ENCODE measurements at places on chromosomes 4 and X. TPM values are rescaled to one million over a fixed set of nuclear protein-coding genes. Genes with fewer than 3 reads are reported as not detected.
A peak's percentile ranks its signal among the peaks of the same experiment; 100 is the strongest.

The SPANXD gene
- total RNA-seq, result not detected

DNA sequence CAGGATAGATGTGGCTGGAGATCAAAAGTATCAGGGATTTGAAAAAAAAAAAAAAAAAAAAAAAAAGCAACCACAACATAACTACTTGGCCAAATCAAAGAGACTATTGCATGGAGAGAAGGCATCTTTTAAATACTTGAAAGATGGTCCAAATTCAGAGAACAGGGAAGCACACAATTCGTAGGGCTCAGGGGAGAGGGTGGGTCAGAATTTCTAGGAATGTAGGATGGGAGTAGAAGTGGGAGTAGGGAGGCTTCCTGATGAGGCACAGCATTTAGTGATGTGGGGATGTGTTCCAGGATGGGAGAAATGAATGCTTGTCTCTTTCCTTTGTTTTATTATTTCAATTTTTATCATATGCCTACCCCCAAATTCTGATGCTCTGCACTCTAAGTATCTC is 36.3 kb downstream of the RTL3 start:
- no peaks in the 10 kb centered on the region for H3K36me3 ChIP-seq
- H3K27me3 ChIP-seq, result no peaks in the 10 kb centered on the region
- H3K4me3 ChIP-seq, result no peak overlapping the region
- no peak overlapping the region for H3K27ac ChIP-seq
- DNase-seq, result no peak

The SPATA4 gene
- total RNA-seq, result 10.2 TPM

DNA sequence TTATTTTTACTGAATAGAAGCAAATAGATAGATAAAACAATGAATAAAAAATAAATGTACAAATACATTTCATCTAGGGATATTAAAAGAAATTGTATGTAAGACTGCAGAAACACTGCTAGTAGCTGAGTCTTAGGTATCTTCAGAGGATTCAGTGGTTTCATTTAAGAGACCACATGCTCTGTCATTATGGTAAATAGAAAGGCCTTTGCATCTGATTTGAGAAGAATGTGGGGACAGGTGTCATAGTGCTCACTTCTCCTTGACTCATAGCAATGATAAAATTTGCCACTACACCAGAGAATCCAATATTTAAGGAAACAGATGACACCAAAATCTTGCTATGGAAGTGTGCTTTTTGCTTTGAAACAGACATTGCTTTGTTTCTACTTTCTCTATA is 59.8 kb upstream of the PPP1R2C start:
- H3K4me3 ChIP-seq, result no peak overlapping the region
- no peak for DNase-seq
- H3K27me3 ChIP-seq, result no peaks in the 10 kb centered on the region
- no peaks in the 10 kb centered on the region for H3K36me3 ChIP-seq
- no peaks in the 10 kb centered on the region for H3K4me1 ChIP-seq

DNA sequence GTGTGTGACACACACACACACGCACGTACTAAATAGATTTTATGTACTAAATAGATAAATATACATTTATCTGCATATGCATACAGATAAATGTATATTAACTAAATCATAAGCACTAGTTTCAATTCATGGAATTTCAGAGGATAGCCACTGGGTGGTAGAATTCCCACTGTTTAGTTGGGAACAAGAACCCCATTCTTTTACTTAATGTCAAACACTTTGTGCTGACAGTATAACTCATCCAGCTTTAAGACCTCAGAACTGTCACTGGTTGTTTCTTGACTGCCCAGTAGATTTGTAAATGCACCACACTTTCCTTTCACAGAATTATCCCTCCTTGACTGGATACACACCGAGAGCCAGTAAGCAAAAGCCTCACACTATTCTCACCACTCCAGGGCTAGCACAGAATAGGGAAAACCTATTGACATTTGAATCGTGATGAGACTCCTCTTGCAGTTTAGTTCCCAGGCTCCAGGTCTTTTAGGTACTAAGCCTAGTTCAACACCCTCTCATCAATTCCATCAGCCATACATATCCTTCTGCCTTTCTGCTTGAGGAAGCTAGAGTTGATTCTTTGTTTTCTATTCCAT is 32.4 kb downstream of the PPARGC1A start:
- no peak for DNase-seq
- peaks cover 4% of the 10 kb centered on the region for H3K4me1 ChIP-seq
- H3K4me3 ChIP-seq, result no peak overlapping the region

GRCh38 chrX:9767375-9767774 is 1.7 kb upstream of the GPR143 start:
- no peak overlapping the region for H3K27ac ChIP-seq
- no peaks in the 10 kb centered on the region for H3K4me1 ChIP-seq
- no peak overlapping the region for H3K4me3 ChIP-seq
- H3K36me3 ChIP-seq, result no peaks in the 10 kb centered on the region

GRCh38 chrX:133448512-133449076 is 33.3 kb upstream of the GPC4 start:
- no peak overlapping the region for H3K27ac ChIP-seq
- H3K4me3 ChIP-seq, result no peak overlapping the region
- H3K27me3 ChIP-seq, result no peaks in the 10 kb centered on the region
- H3K4me1 ChIP-seq, result no peaks in the 10 kb centered on the region
- H3K36me3 ChIP-seq, result no peaks in the 10 kb centered on the region
- DNase-seq, result peak; percentile 7

GRCh38 chrX:9707306-9708033 is 58.2 kb downstream of the GPR143 start:
- H3K4me3 ChIP-seq, result no peak overlapping the region
- H3K27me3 ChIP-seq, result no peaks in the 10 kb centered on the region
- DNase-seq, result no peak
- H3K4me1 ChIP-seq, result no peaks in the 10 kb centered on the region
- no peak overlapping the region for H3K27ac ChIP-seq

- H3K4me3 ChIP-seq, result no peak overlapping the region
- no peak for DNase-seq
- no peaks in the 10 kb centered on the region for H3K4me1 ChIP-seq
- H3K27me3 ChIP-seq, result no peaks in the 10 kb centered on the region
- no peaks in the 10 kb centered on the region for H3K36me3 ChIP-seq
- H3K27ac ChIP-seq, result no peak overlapping the region
Observed at GRCh38 chr4:169438057-169438480, 167.3 kb upstream of the SH3RF1 start.

DNA sequence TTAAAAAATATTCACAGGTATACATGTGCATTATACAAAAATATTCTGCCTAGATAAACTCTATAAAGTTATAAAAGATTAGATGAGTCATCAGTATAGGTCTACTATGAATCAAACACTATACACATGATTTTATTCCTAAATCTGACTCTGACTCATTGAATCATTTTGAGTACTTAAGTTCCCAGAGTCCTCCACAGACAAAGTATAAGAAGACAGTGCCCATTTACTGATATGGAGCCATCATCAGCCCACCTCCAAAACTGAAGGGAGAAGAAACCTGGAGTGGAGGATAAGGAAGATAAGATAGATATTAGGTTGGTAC is 28.7 kb upstream of the ANTXR2 start:
- no peak for DNase-seq
- no peak overlapping the region for H3K4me3 ChIP-seq
- H3K27me3 ChIP-seq, result no peaks in the 10 kb centered on the region
- no peaks in the 10 kb centered on the region for H3K4me1 ChIP-seq
- H3K36me3 ChIP-seq, result no peaks in the 10 kb centered on the region

- H3K4me3 ChIP-seq, result no peak overlapping the region
- H3K27ac ChIP-seq, result no peak overlapping the region
- no peaks in the 10 kb centered on the region for H3K36me3 ChIP-seq
- no peaks in the 10 kb centered on the region for H3K27me3 ChIP-seq
- DNase-seq, result no peak
Observed at GRCh38 chrX:38004046-38004445, 2.3 kb upstream of the SYTL5 start.

The SSX2 gene
- total RNA-seq, result 12.4 TPM

GRCh38 chr4:171846232-171846631 is 33.0 kb downstream of the GALNTL6 start:
- H3K27me3 ChIP-seq, result no peaks in the 10 kb centered on the region
- H3K27ac ChIP-seq, result no peak overlapping the region
- no peak overlapping the region for H3K4me3 ChIP-seq
- H3K4me1 ChIP-seq, result no peaks in the 10 kb centered on the region
- no peaks in the 10 kb centered on the region for H3K36me3 ChIP-seq

The F8A3 gene
- 23.1 TPM for total RNA-seq

DNA sequence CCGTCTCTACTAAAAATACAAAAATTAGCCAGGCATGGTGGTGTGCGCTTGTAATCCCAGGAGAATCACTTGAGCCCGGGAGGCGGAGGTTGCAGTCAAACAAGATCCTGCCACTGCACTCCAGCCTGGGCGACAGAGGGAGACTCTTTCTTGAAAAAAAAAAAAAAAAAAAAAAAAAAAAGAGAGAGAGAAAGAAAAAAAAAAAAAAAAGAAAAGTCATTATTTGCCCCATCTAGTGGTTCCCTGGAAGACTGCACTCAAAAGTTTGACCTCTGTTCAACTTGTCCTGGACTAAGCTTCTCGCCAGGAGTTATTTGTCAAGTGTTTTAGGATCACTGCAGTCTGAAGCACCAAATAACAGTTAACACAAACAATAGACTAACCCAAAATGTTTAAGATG is 45.3 kb upstream of the KCTD8 start:
- H3K27ac ChIP-seq, result no peak overlapping the region
- DNase-seq, result no peak
- H3K36me3 ChIP-seq, result no peaks in the 10 kb centered on the region
- no peaks in the 10 kb centered on the region for H3K27me3 ChIP-seq
- H3K4me1 ChIP-seq, result no peaks in the 10 kb centered on the region

DNA sequence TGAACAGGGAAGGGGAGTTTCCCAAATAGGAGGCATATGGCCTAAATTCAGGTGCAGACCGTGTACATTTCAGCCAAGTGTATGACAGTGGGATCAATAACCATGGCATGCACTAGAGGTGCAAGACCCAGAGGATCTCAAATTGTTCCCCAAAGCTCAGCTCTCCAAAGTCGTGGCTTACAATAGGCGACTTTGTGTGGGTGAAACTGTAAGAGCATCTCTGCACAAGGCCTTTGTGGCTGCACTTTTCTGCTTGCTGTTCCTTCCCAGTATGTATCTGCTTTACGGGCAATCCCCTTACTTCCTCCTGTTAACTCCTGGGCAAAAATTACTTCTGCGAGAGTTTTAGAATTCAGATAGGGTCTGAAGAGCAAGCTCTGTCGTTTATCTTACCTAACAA is 518.3 kb upstream of the ZFP42 start:
- no peak overlapping the region for H3K4me3 ChIP-seq
- H3K27ac ChIP-seq, result no peak overlapping the region
- no peaks in the 10 kb centered on the region for H3K36me3 ChIP-seq
- no peak for DNase-seq

The DNAJB14 gene
- 27.4 TPM for total RNA-seq

- H3K27me3 ChIP-seq, result no peaks in the 10 kb centered on the region
- H3K4me1 ChIP-seq, result no peaks in the 10 kb centered on the region
- DNase-seq, result no peak
- no peaks in the 10 kb centered on the region for H3K36me3 ChIP-seq
- H3K4me3 ChIP-seq, result no peak overlapping the region
- H3K27ac ChIP-seq, result no peak overlapping the region
Observed at GRCh38 chr4:145278341-145279121, 98.1 kb upstream of the OTUD4 start.

The PRRG1 gene
- total RNA-seq, result 3.7 TPM

The CXXC4 gene
- total RNA-seq, result 1.2 TPM

The PAGE5 gene
- total RNA-seq, result 11.1 TPM

The KLHL13 gene
- 10.7 TPM for total RNA-seq

The MAGEC2 gene
- not detected for total RNA-seq

DNA sequence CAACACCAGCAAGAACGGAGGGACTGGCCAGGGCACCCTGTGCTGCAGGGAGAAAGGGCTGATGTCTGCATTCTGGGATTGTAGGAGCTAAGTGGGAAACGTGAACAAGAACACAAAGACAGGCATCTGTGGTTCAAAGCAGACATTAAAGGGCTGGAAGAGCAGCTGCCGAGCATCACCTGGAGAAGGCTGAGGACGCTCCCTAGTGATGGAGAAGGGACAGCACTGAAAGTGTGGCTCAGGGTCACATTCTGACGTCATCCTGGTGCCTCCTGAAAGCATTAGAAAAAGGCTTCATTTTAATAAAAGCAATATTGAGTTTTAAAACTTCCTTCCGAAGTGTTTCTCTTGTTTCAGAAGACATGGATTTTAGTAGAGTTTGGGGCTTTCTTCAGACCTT is 62.3 kb downstream of the CLDN22 start:
- no peak overlapping the region for H3K27ac ChIP-seq
- no peaks in the 10 kb centered on the region for H3K36me3 ChIP-seq
- no peak overlapping the region for H3K4me3 ChIP-seq
- no peak for DNase-seq
- no peaks in the 10 kb centered on the region for H3K27me3 ChIP-seq

DNA sequence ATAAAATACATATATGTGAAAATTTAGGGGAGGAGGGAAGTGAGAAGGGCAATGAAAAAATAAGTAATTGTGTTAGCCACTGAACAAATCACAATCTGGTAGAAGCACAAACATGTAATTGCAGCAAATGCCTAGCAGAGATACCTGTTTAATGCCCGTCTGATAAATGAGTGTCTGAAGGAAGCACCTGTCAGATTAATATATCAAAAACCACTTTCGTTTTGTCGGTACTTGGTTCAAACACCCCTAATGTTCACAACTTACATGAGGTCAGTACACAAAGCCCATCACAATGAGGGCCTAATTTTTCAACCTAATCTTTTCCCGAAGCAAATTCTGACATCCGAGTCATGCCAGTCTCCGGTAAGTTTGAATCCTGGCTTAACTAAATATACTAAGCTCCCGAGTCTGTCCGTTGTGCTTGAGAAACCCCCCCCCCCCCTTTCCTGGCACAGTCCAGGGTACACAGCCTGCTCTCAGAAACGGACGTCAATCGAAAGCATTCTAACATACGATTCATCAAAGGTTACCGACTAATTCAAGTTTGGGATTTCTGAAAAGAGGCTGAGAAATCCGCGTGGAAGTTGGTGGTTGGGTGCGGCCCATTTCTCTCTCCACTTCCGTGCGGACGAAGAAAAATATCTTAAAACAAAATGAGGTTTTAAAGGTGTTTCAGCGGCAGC is 758 bp downstream of the SDAD1 start:
- peak overlapping the region; percentile 64 for H3K27ac ChIP-seq
- no peak for DNase-seq
- peak overlapping the region; percentile 61 for H3K4me3 ChIP-seq
- H3K4me1 ChIP-seq, result peaks cover 11% of the 10 kb centered on the region
- no peaks in the 10 kb centered on the region for H3K36me3 ChIP-seq
